ENCODE measurements at places on chromosomes 5 and 9. TPM values are rescaled to one million over a fixed set of nuclear protein-coding genes. Genes with fewer than 3 reads are reported as not detected.
A peak's percentile ranks its signal among the peaks of the same experiment; 100 is the strongest.

DNA sequence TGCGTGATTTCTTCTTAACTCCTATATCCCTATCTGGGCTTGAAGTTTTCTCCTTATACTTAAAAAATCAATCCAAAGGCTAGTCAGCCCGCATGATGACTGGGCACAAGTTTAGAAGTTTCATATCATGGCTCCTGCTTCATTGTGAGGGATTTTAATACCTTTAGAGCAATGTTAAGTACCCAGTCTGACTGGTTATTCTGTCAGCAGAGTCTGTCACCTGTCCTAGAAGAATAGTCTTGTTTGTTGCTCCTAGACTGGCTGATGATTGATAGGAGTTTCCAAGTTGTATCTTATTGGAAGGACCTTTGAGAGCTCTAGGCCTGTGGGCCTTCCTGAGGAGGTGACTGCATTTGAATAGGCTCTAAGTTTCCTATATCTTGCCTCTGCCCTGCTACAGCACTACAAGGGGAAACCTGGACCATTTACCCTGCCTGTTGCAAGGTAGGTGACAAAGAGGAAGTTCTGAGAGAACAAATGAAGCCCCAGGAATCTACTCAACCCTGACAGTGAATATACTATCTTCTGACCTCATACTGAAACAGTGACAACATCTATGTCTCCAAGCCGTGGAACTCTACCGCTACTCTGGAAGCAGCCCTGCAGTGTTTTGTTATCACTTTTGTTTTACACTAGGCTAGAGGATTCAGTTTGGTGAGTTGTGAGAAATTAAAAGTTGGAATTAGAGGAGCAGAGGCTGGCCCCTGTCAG lies 66.5 kb downstream of the F2RL2 start:
- no peaks in the 10 kb centered on the region for H3K27me3 ChIP-seq
- H3K4me1 ChIP-seq, result no peaks in the 10 kb centered on the region
- no peaks in the 10 kb centered on the region for H3K36me3 ChIP-seq
- no peak overlapping the region for H3K27ac ChIP-seq

DNA sequence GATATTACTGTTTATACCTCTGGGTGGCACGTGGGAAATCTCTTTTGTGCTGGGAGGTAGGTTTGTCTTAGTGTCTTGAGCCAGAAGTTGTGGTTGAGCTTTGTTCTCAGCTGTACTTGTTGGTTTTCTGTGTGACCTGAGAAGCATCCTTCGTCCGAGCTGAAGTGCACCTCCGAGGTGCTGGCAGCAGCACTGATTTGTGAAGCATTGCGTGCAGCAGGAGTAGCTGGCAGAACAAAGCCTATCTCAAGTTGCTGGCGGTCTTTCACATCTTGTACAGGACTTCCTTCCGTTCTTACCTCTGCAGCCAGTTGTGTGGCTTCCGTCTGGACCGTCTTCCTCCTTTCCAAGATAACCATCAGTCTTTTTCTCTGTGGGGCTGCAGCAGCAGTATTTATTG lies 4.3 kb downstream of the PRRC2B start:
- no peaks in the 10 kb centered on the region for H3K36me3 ChIP-seq
- H3K27me3 ChIP-seq, result no peaks in the 10 kb centered on the region
- H3K4me1 ChIP-seq, result peaks cover 48% of the 10 kb centered on the region
- H3K4me3 ChIP-seq, result no peak overlapping the region

GRCh38 chr5:72506158-72506549 lies 1.1 kb downstream of the ZNF366 start:
- H3K27me3 ChIP-seq, result no peaks in the 10 kb centered on the region
- DNase-seq, result no peak
- H3K4me1 ChIP-seq, result no peaks in the 10 kb centered on the region
- H3K27ac ChIP-seq, result no peak overlapping the region
- no peaks in the 10 kb centered on the region for H3K36me3 ChIP-seq

DNA sequence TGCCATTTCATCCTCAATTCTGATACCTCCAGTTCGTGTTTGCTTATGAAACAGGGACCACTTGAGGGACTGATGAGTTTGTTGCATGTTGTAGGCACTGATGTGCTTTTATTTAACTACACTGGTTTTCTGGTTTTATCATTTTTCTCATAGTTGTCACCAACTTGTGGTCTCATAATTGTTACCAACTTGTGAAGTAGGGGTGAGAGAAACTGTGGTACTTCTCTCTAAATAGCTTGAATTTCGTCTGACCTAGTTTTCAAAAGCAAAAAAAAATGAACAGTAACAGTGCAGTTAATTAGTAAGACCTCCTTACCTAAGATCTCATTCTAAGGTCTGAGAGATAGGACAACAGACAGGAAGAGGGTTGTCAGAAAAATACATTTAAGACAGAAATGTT lies 78.0 kb downstream of the ANXA2R start:
- H3K36me3 ChIP-seq, result no peaks in the 10 kb centered on the region
- H3K27me3 ChIP-seq, result no peaks in the 10 kb centered on the region
- H3K4me3 ChIP-seq, result no peak overlapping the region

DNA sequence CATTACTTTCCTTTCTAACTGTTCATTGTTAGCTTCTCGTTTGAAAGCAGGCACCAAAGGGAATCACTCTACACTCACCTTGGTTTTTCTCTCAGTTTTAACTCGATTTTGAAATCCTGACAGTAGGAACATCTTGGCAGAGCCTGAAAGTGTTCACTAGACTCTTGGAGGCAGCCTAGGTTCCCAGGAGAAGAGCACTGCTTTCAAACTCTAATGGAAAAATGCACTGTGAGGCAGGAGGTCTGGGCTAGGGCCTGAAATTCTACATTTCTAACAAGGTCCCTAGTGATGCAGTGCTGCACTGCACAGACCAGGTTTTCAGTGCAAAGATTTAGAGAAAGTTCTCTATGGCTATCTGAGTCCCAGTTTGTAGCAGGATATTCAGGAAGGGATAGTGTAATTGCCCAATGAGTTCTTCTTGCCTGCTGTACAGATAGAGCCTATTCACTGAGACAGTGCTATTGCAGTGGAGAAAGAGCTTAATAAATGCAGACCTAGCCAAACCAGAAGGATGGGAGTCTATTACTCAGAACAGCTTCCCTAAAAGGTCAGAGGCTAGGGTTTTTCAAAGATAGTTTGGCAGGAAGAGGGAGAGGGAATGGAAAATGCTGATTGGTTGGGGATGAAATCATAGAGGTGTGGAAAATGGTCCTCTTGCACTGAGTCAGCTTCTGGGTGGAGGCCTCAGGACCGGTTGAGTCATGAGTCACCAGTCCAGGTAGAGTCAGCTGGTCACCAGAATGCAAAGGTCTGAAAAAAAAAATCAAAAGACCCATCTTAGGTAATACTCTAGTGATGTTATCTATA lies 153.9 kb downstream of the GPBP1 start:
- no peaks in the 10 kb centered on the region for H3K27me3 ChIP-seq
- DNase-seq, result peak; percentile 60
- H3K4me1 ChIP-seq, result peaks cover 25% of the 10 kb centered on the region
- H3K4me3 ChIP-seq, result no peak overlapping the region
- no peaks in the 10 kb centered on the region for H3K36me3 ChIP-seq
- peak overlapping the region; percentile 32 for H3K27ac ChIP-seq

DNA sequence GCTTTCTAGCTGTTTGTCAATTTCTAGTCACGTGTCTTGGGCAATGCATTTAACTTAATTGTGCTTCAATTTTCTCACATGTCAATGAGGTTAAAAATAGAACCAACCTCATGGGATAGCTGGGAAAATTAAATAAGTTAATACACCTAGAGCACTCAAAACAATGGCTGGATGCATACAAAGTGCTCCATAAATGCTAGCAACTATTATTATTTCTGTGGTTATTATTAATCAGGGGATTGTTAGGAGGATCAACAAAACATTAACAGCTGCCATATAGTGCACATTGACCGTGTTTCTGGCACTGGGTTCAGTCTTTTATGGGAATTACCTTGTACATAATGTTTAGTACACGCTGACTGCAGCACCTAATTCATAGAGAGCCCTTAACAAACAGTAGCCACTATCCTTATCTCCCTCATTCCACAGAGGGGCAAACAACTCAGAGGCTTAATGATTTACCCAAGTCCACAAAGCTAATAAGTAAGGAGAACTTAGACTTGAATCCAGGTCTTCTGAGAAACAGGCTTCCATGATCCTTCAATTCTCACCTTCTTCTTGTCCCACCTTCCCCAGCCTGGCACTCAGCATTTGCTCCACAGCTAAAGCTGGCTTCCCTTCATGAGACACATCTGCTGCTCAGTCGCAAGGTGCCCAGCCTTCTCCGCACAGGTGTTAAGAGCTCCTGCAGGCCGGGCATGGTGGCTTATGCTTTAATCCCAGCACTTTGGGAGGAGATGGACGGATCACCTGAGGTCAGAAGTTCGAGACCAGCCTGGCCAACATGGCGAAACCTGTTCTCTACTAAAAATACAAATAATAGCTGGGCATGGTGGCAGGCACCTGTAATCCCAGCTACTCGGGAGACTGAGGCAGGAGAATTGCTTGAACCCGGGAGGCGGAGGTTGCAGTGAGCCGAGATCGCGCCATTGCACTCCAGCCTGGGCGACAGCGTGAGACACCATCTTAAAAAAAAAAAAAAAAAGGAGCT lies 137.4 kb upstream of the ABCA1 start:
- peaks cover 5% of the 10 kb centered on the region for H3K4me1 ChIP-seq
- DNase-seq, result no peak
- H3K4me3 ChIP-seq, result no peak overlapping the region
- H3K27me3 ChIP-seq, result no peaks in the 10 kb centered on the region
- no peaks in the 10 kb centered on the region for H3K36me3 ChIP-seq
- H3K27ac ChIP-seq, result no peak overlapping the region

GRCh38 chr9:135045264-135045927 lies 42.1 kb upstream of the OLFM1 start:
- DNase-seq, result no peak
- no peak overlapping the region for H3K27ac ChIP-seq
- no peaks in the 10 kb centered on the region for H3K36me3 ChIP-seq
- H3K4me1 ChIP-seq, result no peaks in the 10 kb centered on the region
- no peak overlapping the region for H3K4me3 ChIP-seq
- peaks cover 43% of the 10 kb centered on the region for H3K27me3 ChIP-seq

The PRR16 gene
- total RNA-seq, result 0.42 TPM

The FAM193B gene
- 54.0 TPM for total RNA-seq

The AMBP gene
- 1.9 TPM for total RNA-seq

The AGXT2 gene
- not detected for total RNA-seq

The STPG3 gene
- total RNA-seq, result not detected

Data from HCT116 (cell line).